ENCODE measurements at places on chromosomes 5 and 9.

DNA sequence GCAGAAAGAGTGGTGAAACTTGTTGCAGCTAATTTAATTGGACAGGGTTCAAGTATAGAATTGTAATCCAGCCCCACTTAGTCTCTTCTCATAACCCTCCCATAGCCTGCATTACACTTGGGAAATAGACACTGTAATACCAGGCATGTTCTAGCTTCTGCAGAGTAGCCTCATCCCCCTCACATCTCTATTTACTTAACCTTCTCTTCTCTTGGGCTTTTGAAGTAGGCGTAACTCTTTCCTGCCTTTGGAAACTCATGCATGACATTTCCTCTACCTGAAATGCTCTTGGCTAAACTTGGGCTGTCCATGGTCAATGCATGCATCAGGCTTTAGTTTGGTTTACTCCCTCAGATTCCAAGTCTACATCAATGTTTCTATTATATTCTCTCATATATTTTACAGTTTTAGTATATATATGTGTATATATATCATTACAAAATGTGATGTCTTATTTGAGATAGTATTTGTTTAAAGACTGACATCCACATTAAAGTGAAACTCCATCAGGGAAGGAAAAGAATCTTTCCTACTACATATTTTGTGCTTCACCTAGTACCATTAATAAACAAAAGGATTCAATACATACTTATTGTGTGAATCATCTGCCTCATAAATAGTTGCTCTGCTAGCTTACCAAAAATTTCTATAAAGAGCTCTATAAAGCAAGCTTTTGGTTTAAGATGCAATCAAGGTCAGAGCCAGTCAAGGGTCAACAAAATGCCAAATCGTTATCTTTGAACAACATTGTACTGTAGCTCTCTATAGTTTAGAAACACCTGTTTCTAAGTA lies 1158.0 kb downstream of the MAT2B start:
- DNase-seq: no peak

DNA sequence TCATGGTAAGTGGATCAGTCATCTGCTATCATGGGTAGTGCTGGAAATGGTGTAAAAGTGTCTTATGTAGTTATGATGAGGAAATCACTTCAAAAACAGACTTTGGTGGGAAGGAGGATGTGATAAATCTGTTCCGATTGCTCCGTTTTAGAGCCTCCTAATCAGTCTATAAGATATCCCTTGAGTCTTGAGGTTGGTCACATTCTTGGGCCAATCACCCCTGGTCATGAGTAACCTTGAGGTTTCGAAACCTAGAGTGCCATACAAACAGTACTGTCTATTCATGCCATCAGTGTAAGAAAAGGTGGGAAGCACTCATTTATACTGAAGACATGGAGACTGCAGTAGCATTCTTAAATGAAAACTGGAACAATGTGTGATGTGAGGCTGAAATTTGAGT lies 45.8 kb downstream of the LRRTM2 start:
- no peak for DNase-seq

- DNase-seq: no peak
Observed at GRCh38 chr5:72854419-72854818, 38.0 kb downstream of the TNPO1 start.

DNA sequence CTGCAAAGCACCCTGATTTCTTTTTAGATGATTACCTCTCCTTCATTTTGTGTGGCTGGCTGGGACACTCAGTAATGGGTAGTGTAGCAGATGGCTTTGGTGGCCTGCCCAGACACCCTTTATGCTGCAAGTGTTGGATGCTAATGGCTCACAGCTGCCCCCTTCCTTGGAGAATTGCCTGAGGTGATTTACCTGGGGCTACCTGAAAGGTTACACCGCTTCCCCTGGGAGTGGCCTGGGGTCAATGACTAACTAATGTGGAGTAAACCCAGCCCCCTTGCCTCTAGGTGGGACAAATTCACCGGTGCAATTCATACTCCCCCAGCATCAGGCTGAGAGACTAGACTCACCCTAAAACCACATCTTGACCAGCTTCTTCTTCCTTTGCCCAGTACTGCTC lies 23.5 kb upstream of the HAND1 start:
- DNase-seq: peak; percentile 41

DNA sequence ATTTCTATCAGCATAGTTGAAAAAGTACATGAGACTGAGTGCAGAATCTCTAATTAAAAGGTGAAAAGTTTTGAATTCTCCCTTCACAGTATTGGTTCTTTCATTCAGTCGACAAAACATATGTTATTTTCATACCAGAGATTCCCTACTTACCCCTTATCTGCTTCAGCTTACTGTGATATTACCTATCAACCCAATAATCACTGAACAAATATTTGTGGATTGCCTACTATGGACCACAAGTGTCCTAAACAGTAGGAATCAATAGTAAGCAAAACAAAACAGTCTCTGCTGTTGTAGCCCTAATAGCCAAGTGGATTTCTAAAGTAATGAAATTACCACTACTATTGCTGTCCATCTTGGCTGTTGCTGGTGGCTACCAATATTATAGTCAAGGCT lies 11.5 kb downstream of the CCDC152 start:
- no peak for DNase-seq

GRCh38 chr9:125121146-125121545 lies 22.2 kb downstream of the SCAI start:
- DNase-seq: no peak

- no peak for DNase-seq
Observed at GRCh38 chr5:116475338-116475737, 99.3 kb downstream of the SEMA6A start.

DNA sequence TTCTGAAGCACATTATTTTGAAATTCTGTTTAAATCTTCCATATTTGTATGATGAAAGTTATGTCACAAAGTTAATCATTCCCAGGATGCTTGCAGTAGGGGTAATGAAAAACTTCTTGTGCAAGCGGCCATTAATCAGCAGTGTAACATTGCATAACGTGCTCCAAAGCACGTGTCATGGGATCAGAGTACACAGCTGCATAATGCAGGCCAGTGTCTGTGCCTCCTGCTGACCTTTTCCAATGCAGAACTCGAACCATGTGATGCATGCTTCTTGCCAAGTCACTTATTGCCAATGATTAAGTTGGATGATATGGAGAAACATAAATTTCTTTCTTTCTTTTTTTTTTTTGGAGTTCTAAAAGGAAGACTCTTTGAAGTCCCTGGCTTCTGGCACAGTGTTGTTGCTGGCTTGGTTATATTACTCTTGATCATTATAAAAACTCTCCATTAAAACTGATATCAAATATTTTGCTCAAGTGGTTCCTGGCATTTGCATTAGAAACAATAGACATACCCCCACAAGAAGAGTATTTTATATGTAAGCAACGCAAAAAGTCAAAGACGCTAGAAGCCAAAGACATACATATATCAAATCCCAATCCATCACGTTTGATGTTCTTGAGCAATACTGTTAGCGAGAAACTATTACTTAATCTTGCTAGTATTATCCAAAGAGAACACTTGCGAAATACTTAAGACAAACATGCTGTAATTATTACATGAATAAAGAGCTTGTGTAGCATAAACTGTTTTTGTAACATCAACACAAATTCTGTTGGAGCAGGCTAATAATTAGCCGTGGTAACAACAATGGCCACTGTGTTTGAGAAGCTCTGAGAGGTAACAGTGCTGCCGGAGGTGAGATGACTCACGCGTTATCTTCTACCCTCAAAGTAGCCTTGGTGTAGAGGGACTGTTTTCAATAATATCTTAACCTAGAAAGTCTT lies 164.2 kb downstream of the AUH start:
- no peak for DNase-seq

DNA sequence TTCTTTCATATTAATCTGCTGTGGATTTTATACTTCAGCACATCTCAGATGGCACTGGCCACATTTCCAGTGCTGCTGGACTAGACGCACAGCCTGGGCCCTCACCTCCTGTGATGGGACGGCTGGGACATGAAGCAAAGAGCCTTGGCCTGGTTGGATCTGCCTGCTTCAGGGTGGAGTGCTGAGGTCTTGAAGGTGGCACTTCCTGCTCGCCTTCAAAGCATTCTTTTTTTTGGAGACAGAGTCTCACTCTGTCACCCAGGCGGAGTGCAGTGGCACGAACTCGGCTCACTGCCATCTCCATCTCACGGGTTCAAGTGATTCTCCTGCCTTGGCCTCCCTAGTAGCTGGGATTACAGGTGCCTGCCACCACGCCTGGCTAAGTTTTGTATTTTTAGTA lies 73.1 kb downstream of the RAPGEF1 start:
- DNase-seq: no peak

DNA sequence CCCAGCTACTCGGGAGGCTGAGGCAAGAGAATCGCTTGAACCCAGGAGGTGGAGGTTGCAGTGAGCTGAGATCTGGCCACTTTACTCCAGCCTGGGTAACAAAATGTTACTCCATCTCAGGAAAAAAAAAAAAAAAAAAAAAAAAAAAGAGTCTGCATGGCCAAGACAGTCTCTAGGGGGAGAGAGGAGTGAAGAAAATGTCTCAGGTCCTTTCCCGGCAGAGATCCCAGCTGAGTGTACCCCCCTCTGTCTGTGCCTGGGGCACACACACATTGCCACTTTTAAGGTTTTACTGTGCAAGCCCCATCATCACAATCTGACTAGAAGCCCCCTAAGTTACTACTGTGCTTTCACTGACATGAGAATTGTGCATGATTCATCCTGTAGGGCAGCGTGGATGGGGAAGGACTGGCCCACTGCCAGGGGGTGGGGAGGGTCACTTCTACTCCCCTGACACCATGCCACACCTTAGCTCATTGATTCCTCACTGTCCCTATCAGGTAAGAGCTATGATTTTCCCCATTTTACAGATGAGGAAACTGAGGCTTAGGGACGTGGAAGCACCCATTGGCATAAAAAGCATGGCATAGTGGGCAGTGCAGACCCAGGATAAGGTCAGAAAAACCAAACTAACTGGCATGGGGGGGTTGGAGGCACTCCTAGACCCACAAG lies 102.3 kb upstream of the LARP1 start:
- DNase-seq: no peak

GRCh38 chr5:161058781-161059180 lies 206.8 kb upstream of the ATP10B start:
- no peak for DNase-seq

DNA sequence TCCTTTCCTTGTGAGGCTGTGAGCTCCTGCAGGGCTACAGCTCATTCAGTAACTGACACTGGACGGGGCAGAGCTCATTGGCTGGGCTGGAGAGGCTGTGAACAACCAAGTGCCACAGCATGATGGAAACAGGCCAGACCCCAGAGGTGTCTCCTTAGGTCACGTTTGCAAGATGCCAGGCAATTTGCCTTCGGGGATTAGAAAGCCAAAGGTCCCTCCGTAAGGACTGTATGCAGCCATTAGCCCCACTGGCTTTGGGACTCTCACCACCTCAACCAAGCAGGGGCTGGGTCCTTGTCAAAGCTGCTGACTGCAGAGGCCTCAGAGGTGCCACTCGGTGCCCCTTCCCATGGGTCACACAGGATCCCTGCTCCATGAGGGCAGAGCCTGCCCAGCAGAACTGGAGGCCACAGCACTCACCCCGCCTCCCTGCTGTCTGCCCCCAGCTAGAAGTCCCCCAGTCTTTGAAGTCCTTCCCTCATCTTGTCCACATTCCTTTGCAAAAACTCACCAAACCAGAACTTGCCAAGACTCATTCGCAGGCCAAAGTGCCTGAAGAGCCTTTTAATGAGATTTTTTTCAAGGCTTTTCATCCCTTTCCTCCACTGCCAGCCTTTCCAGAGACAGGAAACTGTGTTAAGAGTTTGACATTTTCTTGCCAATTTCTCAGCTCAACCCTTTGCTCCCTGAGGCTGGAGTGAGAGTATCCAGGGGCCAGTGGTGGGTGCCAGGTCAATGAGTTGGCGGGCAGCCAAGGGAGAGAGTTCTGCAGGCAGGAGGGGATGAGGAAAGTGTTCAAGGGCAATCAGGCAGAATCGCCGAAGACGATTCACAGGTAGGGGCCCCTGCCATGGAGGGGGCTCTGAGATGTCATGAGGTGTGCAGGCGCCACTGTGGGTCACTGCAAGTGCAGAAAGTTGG lies 39.7 kb upstream of the SLC25A51 start:
- no peak for DNase-seq

DNA sequence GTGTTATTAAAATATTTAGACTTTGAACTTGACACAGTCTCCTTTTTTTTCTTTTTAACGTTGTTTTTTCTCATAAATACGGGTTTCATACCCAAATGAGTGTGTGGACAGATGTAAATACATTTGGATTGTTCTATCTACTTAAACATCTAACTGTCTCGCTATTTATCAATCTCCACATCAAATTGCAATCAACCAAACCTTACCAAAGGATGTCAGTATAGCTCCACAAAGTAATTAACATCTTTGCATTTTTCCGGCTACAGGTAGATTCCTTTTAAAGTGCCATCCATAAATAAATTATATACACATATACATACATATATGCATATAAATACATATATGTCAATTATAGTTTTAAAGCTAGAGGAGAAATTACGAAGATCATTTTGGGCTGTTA lies 705 bp upstream of the CDH10 start:
- DNase-seq: no peak

DNA sequence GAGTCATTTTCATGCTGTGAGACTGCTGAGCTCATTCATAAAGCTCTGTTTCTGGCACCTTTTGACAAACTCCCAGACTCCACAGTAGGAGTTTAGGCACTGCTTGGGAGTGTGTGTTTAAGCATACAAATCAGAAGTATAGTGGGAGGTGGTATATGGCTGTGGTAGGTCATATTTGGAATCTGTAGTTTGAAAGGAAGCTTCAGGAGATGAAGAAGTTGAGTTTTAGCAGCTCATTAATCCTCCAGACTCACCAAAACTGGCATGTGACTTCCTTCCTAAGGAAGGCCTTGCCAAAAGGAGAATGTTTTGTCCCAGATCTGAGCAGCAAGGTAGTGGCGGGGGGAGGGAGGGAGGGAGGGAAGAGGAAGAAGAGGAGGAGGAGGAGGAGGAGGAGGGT lies 52.8 kb downstream of the SAXO1 start:
- no peak for DNase-seq

DNA sequence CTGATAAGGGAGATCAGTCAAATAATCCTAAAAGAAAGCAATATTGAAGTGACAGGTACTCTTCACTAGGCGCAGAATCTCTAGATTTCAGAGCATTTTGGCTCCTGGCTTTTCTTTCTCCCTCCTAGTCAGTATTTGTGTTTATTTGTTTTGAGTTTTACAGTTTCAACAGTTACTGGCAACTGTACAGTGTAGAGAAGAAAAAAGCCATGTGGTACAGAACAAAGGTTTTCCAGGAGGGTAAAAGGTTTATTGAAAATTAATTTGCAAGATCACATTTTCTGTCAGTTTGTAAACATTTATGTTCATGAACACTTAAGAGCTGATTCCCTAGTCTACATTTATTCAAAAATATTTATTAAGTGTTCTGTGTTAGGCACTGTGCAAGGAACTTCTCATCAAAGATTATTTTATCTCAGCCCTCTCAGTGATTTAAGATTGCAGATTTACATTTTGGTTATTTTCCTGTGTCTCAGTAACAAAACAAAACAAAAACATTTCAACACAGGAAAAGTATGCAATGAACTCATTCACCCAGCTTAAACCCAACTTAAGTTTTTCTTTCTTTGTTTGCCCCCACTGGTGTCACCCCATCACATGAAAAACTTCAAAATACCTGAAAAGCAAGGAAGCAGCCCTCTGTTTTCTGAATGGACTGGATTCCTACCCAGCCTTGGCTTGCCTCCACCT lies 12.9 kb downstream of the MINAR2 start:
- DNase-seq: no peak

GRCh38 chr5:138138949-138139780 lies at the start of gene NME5:
NME5 (minus strand) TSS chr5:138139428; CDS start chr5:138138780, 648 bp downstream.
- peak; percentile 73 for DNase-seq

All from WTC11 (cell line).